ENCODE measurements at places on chromosomes 1 and 21.

GRCh38 chr1:20508411-20508771 is 440 bp upstream of the MUL1 start:
- no peak for DNase-seq

DNA sequence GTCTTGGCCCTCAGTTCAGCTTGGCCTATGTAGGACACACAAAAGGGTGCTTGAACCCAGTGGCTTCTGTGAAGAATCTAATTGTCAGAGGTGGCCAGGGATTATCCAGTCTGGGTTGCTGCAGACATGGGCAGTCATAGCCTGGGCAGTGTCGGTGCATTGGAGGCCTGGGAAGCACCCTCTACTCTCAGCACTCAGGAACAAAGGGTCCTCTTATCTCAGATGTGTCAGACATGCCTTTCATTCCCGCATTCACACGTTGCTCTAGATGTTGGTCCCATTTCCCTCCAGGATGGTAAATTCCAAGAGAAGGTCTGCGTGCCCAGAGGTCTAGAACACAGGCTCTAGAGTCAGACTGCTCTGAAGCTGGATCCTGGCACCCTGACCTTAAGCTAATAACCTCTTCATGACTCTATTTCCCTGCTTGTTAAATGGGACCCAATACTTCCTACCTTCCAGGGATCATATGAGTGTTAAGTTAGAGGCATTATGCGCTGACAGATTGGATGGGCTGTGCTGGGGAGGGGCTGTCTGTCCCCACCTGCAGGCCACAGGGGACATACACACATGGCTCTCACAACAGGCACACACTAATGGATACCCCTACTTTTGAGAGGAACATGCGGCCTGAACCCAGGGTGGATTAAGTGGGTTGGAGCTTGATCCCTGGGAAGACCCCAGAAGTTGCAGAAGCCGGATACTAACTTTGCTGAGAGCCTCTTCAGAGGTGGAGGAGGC is 16.5 kb upstream of the EDN2 start:
- DNase-seq, result peak; percentile 61

GRCh38 chr1:100358210-100358609 is 5.9 kb downstream of the CDC14A start:
- no peak for DNase-seq

GRCh38 chr1:246803373-246803772 is 79.2 kb downstream of the SCCPDH start:
- no peak for DNase-seq

DNA sequence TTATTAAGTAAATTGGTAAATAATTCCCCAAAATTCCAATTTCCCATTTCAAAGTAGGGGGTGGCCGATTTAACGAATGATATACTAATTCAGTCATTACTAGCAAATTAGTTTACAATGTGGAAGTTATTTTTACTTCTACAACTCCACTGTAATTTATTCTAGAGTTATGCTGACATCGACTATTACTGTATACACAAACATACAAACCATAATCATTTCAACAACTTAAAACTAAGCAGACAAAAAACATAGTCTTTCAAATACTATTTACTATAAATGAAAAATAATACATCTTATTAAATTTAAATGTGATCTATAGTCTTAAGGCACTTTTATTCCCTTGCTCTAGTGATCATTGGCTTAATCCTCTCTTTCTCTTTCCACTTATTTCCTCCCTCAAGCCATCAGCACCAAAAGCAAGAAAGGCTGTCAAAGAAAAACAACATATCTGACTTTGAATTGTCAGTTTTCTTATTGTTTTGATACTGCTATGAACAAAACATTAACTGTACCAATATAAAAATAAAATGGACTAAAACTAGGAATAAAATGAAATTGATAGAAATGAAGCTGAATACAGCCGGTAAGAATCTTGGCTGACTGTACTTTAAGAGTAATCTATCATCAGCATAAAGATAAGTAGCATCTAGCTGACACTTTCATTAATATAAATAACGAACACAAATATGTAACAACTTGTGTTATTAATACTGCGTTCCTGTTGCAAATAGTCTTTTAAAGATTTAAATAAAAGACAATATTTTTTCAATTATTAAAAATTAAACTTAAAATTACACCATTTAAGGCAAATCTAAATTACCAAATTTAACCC is 4.1 kb downstream of the CDC42BPA start:
- no peak for DNase-seq

DNA sequence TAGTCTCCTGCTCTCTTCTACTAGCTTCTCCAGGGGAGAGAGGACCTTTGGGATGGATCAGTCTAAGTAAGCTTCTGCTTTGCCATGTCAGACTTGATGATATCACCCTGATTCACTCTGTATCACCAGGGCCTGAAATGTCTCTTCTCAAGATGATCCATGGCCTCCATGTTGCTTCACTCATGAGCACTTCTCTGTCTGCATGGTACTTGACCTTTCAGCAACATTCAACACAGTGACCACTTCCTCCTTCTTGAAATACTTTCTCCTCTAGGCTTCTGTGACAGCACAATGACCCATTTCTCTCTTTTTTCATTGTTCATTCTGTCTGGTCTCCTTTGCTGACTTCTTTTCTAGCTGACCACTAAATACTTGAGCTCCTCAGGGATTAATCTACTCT is 35.3 kb upstream of the NGF start:
- peak; percentile 68 for DNase-seq

- no peak for DNase-seq
These were observed 11.9 kb downstream of the F5 start for GRCh38 chr1:169574336-169574735.

- no peak for DNase-seq
These were observed 337.9 kb downstream of the TBX15 start for GRCh38 chr1:118650107-118650807.

DNA sequence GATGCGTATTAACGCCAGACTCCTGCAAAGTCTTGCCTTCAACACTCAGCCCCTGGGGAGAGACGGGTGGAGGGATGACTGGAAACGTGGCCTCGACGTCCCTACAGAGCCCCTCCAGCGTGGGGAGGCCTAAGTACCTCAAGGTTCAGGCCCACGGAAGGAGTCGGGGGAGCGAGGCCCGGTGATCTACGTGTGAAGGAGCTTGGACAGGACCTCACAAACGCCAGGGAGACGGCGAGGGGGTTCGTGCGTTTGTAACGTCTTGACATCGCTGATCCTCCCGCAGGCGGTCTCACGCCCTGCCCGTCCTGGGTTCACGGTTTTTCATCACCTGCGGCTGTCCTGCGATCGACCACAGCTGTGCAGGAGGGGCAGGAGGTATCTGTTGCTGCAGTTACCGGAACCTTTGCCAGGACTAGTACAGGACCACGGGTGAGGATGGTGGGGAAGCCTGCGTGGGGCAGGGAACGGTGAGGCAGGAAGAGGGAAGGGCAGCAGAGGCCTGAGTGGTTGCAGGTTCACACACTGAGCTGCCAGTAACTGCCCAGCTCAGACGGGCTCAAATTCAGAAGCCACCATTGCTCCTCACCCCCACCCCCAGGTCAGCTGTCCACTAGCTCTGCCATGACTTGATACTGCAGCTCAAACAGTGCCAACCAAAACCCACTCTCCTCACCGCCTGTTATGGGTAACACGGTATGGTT is 889 bp upstream of the CCNL2 start:
- DNase-seq, result no peak

DNA sequence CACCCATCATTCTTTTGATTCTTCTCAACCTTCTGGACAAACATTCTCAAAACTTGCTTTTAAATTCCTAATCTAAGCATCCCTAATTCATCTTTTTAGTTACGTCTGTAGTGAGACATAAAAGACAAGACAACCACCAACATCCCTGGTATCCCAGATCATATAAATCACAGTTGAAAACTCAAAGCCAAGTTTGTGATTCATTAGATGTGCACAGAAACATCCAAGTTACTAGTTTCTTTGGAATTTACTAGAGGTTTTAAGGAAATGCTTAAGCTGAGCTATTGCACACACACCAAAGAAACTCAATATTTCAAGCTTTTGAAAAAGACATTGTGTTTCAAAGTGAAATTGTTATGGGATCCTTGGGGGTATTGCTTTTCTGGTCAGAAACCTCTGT is 47.6 kb downstream of the ATP6V1G3 start:
- DNase-seq, result peak; percentile 62

- no peak for DNase-seq
These were observed 64.9 kb downstream of the TNR start for GRCh38 chr1:175678471-175678870.

DNA sequence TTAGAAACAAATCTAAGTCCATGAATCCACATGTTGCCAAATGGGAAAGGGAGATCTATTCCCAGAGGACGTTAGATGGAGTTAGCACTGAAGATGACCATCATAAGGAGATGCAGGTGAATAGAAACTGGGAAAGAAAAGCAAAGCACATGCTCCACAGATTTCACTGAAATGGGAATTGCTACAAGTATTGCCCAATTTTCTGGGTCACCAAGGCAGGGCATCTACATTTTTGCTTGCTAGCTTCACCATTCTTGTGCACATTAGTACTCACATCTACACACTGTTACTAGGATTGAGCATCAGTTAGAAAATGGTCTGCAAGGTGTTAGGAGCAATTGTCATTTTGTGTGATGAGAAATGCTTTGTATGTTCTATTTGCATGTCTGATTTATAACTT is 99.1 kb downstream of the JAK1 start:
- no peak for DNase-seq

- no peak for DNase-seq
These were observed 163.9 kb downstream of the SLC45A1 start for GRCh38 chr1:8481650-8482380.

GRCh38 chr1:233668725-233669294 is 54.9 kb downstream of the KCNK1 start:
- DNase-seq, result peak; percentile 82

GRCh38 chr1:58664881-58665280 is 35.0 kb downstream of the MYSM1 start:
- no peak for DNase-seq

DNA sequence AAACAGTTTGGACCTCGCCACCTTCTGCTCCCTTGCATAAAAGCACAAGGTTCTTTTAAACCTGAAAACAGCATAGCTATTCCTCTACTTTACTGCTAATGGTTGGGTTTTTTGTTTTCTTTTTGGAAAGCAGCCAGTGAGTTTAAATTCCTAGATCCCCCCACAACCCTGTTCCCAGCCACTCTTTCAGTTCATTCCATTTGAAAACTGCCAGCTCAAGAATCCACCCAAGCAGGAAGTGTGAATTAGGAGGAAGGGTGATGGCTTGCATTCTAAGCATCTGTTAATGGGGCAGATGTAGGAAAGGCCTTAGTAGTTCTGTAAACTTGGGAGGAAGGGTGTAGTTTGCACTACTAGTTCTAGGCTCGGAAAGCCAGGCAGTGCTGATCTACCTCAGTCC is 172.9 kb upstream of the HOOK1 start:
- DNase-seq, result no peak

- DNase-seq, result no peak
These were observed 2.4 kb downstream of the ACKR1 start for GRCh38 chr1:159207080-159207479.

DNA sequence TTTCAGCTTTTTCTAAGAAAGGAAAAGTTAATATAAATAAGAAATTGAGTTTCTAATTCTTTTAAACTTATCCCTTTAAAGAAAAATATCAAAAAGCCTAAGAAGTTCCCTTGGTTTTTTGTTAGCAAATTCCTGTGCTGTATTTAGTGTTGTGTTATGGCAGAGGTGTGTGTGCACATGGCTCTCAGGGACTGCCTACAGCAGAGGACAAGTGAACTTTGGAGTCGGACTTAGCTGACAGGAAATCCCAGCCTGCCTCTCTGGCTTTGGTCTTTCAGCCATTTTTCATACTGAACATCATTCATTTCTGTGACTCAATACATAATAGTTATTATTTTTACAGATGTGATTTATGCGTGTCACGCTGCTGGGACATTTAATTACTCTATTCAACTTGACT is 149.6 kb downstream of the FMN2 start:
- DNase-seq, result no peak

GRCh38 chr21:39980241-39980820 is 113.1 kb downstream of the PCP4 start:
- no peak for DNase-seq

DNA sequence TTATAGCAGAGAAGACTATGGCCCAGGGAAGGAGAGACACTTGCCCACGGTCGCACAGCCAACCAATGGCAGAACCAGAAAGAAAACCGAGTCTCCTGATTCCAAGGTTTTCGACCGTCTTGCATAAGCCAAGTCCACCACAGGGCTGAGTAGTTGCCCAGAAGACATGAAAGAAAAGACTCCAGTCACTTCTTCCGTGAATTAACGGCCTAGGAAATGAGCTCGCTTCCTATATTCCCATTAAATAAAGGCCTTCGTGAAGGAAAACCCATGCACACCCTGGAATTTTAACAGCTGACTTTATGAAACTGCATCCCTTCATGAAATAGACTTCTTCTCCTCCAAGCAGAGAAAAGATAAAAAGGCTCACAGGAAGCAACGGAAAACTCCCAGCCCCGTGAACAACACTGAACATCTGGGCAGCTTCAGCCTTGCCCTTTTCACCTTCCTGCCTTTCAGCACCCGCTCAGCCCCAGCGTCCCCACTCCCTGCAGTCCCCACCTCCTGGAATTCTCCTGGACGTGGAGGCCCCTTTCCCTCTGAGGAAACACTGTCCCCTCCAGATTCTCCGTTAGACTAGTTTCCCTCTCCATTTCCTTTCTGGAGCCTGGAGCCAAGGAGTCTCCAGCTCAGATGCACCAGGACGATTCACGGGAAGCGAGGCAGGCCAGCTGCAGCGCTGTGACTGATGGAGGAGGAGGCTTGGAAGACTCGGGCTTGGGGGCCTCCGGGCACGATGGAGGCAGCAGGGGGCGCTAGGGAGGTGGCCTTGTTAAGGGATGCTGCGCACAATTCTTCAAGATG is 2.7 kb upstream of the MYOC start:
- DNase-seq, result no peak

- no peak for DNase-seq
These were observed 711.1 kb upstream of the CHRM3 start for GRCh38 chr1:238675221-238675620.

- DNase-seq, result no peak
These were observed 396.7 kb downstream of the PTPRU start for GRCh38 chr1:29632806-29633615.

GRCh38 chr21:34668803-34669148 is at the start of gene CLIC6:
CLIC6 (plus strand) TSS chr21:34668994; CDS start chr21:34669389, 395 bp downstream.
- DNase-seq, result no peak

GRCh38 chr1:155044365-155044764 is 6.8 kb upstream of the ADAM15 start:
- DNase-seq, result no peak

DNA sequence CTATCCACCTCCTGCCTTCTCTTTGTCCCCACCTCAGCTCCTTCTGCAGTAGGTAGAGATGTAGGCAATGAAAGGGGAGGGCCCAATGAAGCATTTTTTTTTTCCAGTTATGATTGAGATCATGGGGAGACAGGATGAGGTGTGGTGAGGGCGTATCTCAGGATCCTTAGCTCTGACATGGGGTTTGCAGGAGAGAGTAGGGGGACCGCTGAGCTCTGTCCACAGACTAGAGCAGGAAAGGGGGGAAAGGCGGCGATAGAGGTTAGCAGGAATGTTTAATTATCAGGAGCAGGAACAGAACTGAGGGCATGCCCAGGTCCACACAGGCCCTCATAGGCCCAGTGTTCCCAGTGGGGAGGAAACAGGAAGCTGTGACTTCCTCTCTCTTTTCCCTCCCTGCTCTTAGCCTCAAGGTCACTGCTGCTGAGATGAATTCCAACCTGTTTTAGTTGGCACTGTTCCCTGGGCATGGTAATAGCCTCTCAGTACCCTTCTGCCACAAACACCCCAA is 901 bp upstream of the RXFP4 start:
- peak; percentile 51 for DNase-seq

GRCh38 chr1:115492880-115493279 is 148.9 kb upstream of the VANGL1 start:
- peak; percentile 46 for DNase-seq

- DNase-seq, result no peak
These were observed 25.6 kb downstream of the FCRL2 start for GRCh38 chr1:157751283-157751682.
